ENCODE measurements at places on chromosomes 2 and 18.
A peak's percentile ranks its signal among the peaks of the same experiment; 100 is the strongest.

DNA sequence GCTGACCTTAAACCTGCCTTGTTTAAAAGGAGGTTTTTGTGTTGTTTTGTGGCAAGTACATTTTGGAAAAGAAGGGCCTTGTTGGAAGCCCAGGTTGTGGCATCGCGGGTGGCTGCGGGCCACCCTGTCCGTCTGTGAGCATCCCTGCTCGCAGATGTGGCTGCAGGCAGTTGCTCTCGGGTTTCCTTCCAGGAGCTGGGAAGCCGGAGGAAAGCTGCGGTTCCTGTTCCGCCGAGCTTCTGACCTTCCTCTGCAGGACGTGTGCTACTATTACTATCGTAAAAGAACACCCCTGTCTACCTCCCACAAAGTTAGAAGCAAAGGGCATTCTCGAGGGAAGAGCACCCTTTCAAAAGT is 766 bp downstream of the MFF start:
- DNase-seq, result peak; percentile 24

DNA sequence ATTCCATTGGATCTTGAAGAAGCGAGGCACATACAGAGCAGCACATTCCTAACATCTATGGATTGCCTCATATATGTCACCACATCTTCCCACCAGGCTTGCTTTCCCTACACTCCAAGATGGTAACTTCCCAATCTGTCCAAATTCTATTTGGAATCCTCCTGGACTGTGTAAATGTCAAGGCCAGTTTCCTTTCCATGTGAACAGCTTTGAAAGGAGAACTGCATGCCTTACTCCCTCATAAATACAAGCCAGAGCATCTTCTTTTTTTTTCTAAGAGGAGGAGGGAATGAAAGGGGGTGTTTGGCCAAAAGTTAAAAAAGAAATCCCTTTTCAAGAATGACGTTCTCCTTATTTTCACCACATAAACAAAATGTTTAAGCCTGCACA is 103.8 kb upstream of the OSR1 start:
- DNase-seq, result no peak

DNA sequence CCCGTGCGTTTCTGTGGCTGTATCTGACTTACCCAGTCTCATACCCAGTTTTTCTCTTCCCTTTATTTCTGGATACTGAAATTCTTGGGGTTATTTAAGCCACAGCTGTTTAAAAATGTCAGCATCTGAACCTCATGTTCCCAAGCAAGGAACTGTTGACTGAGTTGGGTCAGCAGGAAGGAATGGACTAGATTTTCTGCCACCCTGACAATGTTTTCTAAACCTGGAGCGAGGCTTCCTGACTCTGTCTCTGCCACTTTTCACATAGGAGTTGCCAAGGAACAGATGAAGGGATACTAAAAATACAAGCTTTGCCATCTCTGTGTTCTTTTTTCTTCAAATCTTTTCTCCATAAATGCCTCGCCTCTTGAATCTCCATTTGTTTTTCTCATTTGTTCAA is 29.0 kb upstream of the SCYGR1 start:
- DNase-seq, result no peak

- DNase-seq, result no peak
Measured at GRCh38 chr2:144011098-144011497, 508.8 kb downstream of the ZEB2 start.

GRCh38 chr2:174846941-174847938 is 83.0 kb upstream of the CHRNA1 start:
- DNase-seq, result peak; percentile 56

GRCh38 chr2:100765481-100765880 is 54.5 kb upstream of the NPAS2 start:
- DNase-seq, result no peak

DNA sequence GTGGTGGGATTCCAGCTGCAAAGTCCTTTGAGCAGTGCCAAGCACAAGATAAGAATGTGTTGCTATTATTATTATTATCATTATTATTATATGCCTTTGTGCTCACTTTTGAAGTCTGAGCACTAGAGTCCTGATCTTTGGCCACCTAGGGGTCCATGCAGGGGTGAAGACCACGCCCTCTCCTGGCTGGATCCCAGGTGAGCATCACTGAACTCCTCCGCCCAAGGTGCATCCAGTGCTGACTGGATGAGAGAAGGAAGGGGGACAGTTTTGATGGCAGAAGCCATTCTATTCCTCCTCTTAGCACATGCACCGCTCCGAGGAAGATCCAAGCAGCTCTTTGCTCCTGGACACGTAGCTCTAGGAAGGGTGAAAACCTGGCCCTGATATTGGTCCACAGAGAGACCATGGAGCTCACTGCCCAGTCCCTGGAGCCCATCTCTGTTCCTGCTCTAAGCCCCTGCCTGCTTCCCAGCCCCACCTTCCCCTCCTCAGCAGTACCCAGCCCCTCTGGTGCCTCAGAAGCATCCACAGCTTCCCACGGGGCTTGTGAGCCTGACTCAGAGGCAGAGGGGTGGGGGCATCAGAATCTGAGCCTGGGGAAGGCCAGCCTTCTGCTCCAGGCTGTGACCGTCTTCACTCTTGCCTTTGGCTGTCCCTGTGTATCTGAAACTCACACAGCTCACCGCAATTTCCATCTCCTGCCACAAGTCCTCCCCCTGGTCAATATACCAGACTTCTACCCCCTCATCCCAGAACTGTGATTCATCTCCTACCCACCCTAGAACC is 45.4 kb downstream of the MCFD2 start:
- DNase-seq, result peak; percentile 13

DNA sequence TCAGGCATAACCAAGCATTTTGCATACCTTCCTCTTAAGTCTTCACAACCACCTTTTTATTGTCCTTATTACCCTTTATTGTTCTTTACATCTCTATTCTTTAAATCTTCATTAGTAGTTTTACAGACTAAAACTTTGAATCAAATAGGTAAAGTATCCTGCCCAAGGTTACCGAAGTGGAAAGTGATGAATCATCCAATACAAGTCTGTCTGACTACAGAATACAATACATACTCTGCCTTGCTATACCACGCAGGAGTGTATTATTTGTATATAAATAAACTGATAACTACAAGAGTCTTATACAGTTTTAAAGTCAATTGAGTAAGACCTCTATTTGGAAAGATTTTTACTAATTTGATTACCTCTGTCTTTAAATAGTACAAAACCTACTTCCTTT is 196.0 kb downstream of the ZEB2 start:
- DNase-seq, result no peak

DNA sequence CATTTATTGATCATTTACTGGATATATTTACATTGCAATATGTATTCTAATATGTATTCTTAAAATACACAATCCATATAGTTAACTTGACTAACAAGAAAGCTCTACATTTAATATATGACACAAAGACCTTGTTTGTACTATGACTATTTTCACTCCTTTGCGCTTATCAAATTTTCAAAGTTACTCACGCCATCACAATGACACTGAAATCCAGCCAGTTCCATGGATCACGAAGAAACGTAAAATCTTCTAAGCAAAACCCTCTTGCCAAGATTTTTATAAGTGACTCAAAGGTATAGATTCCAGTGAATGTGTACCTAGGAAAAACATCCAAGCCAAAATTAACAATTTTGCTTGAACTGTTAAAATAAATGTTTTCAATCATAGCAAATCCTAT is 39.6 kb downstream of the SCN3A start:
- no peak for DNase-seq

DNA sequence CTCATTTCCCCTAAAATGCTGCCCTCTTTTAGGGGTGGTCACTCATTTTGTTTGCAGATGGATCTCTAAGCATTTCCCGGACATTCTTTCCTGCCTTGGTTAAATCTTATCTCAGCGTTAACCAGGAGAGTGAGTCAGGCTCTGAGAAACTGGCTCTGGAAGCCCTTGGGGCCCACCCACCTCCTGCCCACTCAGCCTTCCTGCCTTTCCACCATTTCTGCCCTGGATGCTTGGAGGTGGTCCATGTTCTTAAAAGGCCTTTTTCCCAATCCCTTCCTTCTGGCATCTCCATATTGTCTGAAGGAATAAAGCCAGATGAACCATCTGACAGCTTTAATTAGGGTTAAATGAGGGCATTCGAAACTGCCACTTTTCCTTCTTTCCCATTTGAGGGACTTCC is 9.5 kb downstream of the HK2 start:
- peak; percentile 57 for DNase-seq

DNA sequence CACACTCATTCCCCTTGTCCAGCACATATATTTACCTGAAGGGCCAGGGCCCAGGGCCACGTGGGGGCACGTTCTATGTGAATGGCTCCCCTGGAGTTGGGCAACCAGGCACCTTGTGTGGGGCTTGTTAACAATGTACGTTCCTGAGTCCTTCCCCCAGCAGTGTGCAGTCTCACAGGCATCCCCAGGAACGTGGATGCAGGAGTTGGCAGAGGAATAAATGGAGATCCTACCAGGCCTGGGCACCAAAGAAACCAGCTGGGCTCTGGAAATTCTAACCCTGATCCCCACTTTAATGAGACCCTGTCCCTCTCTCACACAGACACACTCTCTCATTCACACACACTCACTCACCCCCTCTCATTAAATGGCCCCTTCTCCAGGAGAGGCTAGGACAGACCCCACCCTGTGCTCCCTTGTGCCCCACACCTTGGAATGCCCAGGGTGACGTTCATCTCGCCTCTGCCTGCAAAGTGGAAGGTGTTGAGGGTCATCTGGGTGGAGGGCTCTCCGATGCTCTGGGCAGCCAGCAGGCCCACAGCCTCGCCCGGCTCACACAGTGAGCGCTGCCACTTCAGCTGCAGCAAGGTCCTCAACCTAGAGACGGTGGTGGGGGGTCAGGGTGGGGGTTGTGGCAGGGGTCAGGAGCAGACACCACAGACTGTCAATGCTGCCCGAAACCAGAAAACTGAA is 65.6 kb downstream of the POLR1A start:
- no peak for DNase-seq

DNA sequence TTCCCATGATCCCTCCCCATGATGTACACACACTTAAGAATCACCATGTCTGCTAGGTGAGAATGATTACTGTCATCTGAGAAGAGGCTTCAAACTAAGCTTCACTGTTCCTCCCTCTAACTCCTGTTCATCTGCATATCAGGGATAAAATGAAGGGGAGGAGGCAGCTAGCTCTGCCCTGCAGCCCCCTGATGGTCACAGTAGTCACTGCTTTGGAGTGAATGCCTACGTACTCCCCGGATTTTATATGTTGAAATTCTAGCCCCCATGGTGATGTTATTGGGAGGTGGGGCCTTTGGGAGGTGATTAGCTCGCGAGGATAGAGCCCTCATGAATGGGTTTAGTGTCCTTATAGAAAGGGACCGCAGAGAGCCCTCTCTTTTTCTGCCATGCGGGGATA is 156.4 kb downstream of the NCKAP5 start:
- DNase-seq, result no peak

DNA sequence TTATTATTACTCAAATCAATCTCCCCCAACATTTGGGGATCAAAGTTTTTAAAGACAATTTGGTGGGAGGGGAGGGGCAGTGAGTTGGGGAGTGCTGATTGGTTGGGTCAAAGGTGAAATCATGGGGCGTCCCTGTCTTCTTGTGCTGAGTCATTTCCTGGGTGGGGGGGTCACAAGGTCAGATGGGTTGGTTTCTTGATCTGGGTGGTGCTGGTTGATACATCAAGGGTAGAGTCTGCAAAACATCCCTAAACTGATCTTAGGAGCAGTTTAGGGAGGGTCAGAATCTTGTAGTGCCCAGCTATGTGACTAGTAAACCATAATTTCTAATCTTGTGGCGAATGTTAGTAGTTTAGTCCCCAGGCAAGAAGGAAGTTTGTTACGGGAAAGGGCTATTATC is 67.4 kb downstream of the MOGAT1 start:
- DNase-seq, result peak; percentile 59

GRCh38 chr2:224369028-224369632 is 32.8 kb downstream of the FAM124B start:
- peak; percentile 41 for DNase-seq

GRCh38 chr2:28716265-28716865 is 35.3 kb upstream of the PPP1CB start:
- peak; percentile 98 for DNase-seq

DNA sequence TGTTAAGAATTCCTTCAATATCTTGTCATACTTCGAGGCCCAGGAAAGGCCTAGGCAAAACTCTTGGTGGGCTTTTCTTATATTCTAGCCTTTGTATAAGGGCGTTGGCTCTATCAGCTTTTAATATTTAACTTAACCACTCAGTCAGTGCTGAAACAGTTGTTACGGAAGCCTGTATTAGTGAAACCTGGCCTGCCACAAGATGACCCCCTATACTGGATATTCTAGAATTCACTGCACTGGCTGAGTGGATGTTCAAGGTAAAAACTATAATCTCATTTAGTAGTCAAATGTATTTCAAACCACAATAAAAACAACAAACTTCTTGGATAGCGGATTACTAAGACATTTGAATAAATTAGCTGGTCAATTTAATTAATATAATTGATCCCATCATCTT is 91.7 kb upstream of the HNMT start:
- DNase-seq, result no peak

- DNase-seq, result no peak
Measured at GRCh38 chr2:224281374-224281773, 120.5 kb downstream of the FAM124B start.

GRCh38 chr2:85760872-85761271 is 7.1 kb downstream of the ATOH8 start:
- no peak for DNase-seq

DNA sequence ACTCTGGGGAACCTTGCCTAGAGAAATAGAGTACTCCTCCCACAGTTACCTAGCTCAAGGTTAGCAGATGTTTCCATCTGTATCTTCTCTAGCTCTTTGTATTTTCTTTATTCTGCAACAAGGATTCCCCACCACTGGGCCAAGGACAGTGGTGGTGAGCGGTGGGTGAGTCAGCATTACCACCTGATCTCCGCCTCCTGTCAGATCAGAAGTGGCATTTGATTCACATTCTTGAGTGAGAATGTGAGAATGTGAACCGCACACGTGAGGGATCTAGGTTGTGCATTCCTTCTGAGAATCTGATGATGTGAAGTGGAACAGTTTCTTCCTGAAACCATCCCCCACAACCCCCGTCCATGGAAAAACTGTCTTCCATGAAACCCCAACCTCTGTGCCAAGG is 9.0 kb downstream of the EPB41L3 start:
- no peak for DNase-seq

DNA sequence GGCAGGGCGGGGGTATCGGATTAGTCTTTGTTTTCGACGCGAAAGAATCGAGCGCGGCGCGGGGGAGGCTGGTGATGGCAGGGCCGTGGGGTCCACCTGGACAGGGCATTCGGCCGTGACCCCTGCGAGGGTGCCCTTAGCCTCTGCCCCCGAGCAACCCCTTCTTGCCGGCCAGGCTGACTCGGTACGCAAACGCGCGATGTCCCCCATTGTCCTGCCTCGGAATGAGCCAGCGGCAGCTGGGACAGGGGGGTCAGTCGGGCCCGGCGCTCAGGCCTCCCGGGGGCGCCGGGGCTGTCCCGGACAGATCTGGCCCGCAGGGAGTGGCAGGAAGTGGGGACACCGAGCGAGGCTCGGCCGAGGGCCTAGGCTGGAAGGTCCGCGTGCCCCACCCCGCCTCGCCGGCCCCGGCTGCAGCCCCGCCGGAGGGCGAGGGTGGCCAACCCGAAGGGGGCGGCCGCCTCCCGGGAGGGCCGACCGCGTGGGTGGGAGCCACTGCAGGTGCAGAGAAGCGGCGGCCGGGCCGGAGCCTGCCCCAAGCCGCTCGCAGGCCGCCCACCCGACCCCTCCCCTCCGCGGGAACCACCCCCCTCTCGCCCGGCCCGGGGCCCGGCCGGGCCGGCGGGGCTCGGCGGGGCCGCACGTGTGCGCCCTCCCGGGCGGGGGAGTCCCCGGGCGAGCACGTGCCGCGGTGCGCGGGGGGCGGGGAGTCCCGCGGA is at the start of gene TET3:
TET3 (plus strand) TSS at position 708 of the 719 bp plus-strand sequence. CDS start 1,494 bp downstream, outside the sequence.
- peak; percentile 55 for DNase-seq

Measured in inflammatory macrophage treated with lipopolysaccharide for 4 hours (primary cell).